ENCODE measurements at places on chromosomes 13 and 19.
A peak's percentile ranks its signal among the peaks of the same experiment; 100 is the strongest.

- ATAC-seq: no peak
Observed at GRCh38 chr19:56508290-56508778, 679 bp downstream of the ZNF471 start.

DNA sequence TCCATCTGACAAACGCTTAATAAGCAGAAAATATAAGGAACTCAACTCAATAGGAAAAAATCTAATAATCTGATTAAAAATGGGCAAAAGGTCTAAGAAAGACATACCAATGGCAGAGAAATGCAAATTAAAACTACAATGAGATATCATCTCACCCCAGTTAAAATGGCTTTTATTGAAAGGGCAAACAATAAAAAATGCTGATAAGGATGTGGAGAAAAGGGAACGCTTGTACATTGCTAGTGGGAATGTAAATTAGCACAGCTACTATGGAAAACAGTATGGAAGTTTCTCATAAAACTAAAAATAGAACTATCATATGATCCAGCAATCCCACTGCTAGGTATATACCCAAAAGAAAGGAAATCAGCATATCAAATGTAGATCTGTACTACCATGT is 508.8 kb upstream of the GPC6 start:
- ATAC-seq: no peak

DNA sequence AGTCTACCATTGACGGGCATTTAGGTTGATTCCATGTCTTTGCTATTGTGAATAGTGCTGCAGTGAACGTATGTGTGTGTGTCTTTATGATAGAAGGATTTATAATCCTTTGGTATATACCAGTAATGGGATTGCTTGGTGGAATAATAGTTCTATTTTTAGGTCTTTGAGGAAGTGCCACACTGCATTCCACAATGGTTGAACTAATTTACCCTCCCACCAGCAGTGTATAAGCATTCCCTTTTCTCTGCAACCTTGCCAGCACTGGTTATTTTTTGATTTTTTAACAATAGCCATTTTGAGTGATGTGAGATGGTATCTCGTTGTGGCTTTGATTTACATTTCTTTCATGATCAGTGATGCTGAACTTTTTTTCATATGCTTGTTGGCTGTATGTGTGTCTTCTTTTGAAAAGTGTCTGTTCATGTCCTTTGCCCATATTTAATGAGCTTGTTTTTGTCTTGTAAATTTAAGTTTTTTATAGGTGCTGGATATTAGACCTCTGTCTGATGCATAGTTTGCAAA is 37.5 kb downstream of the RFC3 start:
- no peak for ATAC-seq

- ATAC-seq: no peak
Observed at GRCh38 chr13:100724568-100724967, 50.0 kb upstream of the TMTC4 start.

DNA sequence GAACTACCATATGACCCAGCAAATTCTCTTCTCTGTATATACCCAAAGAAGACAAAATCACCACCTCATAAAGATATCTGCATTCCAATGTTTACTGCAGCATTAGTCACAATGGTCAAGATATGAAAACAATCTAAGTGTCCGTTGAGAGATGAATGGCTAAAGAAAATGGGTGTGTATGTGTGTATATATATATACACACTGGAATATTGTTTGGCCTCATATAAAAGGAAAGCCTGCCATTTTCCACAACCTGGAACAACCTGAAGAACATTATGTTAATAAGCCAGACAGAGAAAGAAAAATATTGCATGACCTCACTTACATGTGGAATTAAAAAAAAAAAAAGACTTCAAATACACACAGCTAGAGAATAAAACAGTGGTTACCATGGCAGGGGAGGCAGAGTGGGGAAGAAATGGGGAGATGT is 29.5 kb upstream of the RBM26 start:
- ATAC-seq: no peak

- no peak for ATAC-seq
Observed at GRCh38 chr13:65605396-65605795, 1624.7 kb downstream of the PCDH9 start.

GRCh38 chr13:26515721-26516120 is 41.8 kb upstream of the WASF3 start:
- ATAC-seq: no peak

DNA sequence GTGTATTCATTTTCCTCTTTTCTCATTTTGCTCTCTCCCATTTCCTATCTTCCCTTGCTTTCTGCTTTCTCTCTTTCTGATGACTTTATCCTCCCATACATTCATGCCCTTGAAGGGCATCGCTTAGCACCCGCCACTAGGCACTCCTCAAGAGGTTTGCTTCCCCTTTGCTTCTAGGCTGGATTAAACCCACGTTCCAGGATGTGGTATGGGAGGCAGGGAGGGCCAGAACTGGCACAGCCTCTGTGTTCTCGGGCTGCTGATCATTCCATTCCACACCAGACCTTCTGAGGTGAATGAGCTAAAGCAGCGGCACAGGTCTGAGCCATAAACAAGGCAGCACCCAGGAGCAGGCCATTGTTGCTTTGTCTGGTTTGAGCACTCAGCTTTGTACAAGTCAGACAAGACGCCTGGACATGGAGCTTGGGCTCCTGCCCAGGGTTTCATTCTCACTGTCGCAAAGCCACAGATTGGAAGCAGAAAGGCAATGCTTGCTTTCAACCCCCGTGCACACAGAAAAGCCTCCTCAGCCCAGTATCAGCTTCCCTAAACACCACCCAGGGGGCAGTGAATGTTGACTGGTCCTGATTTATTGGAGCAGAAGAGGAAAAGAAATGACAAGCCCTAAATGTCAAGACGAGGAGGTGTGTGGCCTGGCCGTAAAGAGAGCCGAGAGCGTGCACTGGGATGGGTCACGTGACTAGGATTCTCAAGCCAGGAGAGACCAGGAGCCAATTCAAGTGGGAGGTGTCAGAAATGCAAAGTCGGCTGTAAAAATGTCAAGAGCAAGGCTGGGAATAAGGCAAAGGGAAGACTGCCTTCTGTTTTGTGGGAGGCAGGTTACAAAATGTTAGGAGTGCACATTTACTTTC is 218.0 kb upstream of the SERP2 start:
- ATAC-seq: no peak

DNA sequence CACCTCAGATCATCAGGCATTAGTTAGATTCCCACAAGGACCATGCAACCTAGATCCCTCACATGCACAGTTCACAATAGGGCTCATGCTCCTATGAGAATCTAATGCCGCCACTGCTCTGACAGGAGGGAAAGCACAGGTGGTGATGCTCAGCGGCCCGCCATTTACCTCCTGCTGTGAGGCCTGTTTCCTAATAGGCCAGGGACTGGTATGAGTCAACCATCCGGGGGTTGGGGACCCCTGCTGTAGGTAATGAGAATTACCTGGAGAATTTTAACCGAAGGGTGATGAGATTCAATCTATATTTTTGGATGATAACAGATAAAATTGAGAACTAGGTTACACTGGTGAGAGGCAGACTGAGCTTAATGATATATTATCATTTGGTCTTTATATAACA is 101.4 kb downstream of the LACC1 start:
- no peak for ATAC-seq

DNA sequence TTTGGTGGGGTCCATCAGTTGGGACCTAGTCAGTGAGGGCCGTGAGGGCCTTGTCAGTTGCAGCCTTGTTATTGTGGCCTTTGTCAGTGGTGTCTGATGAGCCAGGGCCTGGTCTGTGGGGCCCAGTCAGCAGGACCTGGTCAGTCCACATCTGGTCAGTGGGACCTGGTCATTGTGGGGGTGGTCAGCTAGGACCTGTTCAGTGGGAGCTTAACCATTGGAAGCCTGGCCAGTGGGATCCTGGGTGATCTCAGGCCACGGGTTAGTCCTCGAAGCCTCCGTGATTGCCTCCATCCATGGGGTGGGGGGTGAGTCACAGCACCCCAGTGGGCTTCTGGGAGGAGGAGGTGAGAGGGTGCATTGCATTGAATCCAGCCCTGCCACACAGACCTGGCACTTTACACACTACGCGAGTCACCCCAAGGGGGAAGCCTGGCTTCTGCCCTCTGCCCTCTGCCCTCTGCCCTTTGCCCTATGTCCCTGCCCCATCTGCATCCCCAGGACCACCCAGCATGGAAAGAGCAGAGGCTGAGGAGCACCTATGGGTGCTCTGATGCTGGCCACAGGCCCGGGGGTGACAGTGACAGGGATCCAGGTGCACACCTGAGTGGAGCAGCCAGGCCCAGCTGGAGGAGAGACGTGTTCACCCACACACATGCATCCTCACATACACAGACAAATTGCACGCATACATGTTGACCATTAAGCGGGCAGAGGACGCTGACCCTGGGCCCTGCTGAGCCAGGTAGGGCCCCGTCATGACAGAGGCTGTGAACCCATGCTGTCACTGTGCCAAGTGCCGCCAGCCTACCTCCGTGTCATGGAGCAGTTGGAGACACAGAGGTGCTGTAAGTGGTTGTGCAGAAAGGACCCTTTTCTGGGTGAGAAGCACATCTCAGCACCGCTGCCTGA is 59.8 kb upstream of the TPM4 start:
- ATAC-seq: no peak

GRCh38 chr19:39582891-39583625 is 19.3 kb upstream of the LGALS13 start:
- ATAC-seq: peak; percentile 76

GRCh38 chr19:29121684-29122083 is 91.3 kb downstream of the UQCRFS1 start:
- ATAC-seq: no peak

DNA sequence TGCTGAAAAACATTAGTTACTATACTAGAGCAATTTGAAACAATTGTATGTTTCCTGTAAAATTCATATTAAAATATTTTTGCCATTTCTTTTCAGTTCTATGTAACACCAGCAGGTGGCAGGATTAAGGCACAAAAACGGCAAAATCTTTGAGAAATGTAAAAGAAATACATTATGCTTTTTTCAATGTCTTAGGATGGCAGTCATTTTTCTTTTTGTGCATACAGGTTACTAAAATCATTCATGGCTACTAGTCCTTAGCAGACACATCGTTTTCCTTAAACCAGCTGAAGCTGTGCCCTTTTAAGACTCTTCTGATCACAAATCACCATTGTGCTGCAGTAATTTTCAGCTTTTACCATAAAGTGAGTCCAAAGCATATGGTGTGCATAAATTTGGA is 800.7 kb upstream of the SLITRK5 start:
- ATAC-seq: no peak

GRCh38 chr13:46310066-46310465 is 77.0 kb downstream of the RUBCNL start:
- no peak for ATAC-seq

DNA sequence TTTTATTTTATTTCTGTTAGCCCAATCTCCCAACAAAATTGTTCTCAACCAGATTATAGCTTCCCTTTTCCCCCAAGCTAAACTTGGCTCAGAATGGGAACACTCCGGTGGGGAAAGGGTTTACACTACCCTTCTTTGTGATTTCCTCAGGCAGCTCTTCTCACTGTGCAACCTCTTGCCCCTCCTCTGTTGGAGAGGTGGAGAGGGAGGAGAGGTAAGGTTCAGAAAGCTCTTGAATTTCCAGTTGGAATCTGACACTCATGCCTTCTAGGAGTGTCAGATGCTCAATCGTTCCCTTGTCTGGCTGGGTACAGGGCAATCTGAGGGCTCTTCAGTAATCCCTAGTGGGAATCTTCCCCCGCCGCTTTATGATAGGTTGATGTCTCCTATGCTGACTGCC is 486.1 kb upstream of the KLF12 start:
- ATAC-seq: no peak

DNA sequence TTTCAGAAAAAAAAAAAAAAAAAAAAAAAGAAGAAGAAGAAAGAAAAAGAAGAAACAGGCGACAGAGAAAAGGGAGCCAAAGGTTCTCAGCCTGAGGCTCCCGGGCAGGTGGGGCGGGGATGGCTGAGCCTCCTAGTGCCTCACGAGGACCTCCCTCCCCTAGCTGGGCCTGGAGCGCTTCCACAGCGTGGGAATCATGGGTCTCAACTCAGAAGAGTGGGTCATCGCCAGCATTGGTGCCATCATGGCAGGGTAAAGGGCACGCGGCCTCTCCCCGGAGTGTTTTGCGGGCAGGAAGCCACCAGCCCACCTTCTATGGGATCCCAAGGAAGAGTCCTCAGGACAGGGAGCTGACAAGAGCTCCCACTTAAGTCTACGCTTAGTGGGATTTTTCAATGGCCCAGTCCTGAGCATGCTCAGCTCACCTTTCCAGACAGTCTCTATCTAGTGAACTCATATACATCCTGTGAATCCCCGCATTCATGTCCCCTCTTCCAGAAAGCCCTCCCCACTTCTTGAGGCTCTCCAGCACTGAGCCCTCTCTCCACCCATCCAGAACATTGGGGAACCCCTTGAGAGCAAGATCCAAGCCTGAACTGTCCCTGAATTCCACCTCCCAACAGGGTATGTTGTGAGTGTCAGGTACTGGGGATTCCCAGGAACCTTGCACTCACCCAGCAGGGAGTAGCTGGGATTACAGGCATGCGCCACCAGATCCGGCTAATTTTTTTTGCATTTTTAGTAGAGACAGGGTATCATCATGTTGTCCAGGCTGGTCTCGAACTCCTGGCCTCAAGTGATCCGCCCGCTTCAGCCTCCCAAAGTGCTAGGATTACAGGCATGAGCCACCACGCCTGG is 69.6 kb downstream of the ACSBG2 start:
- ATAC-seq: no peak

GRCh38 chr13:93304868-93305613 is 78.4 kb downstream of the GPC6 start:
- ATAC-seq: no peak

DNA sequence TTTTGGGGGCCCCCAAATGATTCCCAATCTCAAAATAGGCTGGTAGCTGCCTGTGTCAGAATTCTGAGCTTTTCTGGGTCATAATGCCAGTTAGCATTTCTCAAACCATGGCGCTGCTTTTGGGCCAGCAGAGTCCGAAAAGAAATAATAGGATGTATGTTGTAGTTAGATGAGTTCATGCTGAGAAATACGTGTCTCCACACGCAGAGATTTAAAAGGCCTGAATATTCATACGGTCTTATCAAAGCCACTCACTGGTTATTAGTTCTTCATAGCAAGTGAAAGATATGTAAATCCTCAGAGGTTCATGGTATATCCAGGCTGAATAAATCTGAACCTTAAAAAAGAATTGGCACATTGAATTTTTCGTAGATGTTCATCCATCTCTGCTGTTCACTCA is 124.5 kb downstream of the SHISA2 start:
- ATAC-seq: no peak

DNA sequence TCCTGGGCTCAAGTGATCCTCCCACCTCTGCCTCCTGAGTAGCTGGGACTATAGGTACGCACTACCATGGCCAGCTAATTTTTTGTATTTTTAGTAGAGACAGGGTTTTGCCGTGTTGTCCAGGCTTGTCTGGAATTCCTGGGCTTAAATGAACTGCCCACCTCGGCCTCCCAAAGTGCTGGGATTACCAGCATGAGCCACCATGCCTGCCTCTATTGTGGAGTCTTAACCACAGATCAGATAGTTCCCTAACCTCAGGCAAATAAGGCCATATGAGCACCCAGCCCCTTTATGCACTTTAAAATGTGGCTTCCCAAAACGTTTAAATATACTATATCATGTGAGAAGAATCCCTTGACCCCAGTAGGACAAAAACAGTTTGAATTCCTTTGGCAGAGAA is 16.4 kb downstream of the CNMD start:
- ATAC-seq: no peak

GRCh38 chr13:110648146-110648819 is 32.9 kb downstream of the NAXD start:
- ATAC-seq: no peak

- ATAC-seq: peak; percentile 78
Observed at GRCh38 chr19:35557539-35558399, 5.7 kb downstream of the ATP4A start.

GRCh38 chr13:26749285-26749684 is 11.3 kb downstream of the GPR12 start:
- ATAC-seq: peak; percentile 52

- ATAC-seq: no peak
Observed at GRCh38 chr19:5637971-5638370, 15.1 kb downstream of the SAFB start.

Measured in activated T-helper 17 cell treated with anti-CD3 and anti-CD28 coated beads, Interleukin-2, amount 50 U/mL, for 72 hours (primary cell).